ENCODE measurements at places on chromosomes 2 and 18.

DNA sequence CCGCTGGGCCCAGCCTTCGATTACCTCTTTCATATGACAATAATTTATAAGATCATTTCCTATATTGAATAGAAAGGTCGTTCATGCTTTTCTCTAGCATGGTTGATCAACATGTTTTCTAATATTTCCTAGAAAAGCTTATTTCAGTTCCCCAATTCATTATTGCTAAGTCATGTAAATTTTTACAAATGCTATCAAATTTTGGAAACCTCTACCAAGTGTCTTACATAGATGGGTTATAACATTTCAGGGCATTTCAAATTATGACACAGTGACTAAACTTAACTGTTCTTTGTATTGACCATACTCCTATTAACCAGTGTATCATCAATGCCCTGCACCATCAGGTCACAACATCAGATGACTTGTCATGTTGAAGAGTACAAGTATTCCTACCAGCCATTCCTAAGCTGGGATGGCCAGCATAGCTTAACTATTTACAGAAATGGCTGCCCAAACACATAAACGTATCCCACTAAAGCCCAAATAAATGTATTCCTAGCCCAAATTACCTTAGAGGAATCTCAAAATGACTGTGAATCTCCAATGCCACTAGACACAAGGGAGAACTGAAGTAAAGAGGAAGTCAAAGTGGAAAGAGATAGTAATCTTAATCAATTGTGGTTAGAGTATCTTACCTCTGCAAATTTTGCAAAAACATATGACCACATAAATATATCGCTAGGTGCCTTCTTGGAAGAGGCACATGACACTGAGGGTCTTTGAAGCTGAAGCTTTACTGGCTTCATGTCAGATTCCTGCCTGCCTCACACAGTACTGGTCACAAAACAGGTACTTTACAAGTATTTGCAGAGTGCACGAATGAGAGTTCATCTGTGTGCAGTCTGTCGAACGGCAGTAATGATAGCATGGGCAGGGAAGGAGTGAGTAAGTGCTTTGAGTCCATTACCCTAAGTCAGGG is 87.3 kb upstream of the TLK1 start:
- DNase-seq, result no peak

GRCh38 chr2:142937347-142937746 is 59.9 kb downstream of the KYNU start:
- no peak for DNase-seq

- DNase-seq, result no peak
Observed at GRCh38 chr2:117704818-117705217, 109.7 kb upstream of the DDX18 start.

DNA sequence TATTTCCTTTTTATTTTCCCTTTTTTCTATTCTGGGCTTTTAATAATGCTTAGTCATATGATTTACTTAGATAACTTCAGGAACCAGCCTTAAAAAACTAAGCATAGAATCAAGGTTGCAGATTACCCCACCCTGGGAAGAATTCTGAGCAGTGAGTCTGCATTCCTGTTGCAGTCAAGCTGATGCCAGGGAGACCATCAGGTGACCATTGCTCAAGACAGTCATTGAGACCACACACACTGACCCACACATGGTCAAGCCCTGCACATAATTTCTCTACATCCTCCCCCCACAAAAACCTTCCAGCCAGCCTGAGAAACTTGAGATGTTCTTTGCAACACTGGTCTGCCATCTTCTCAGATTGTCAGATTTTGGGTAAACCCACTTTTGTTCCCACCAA is 83.9 kb downstream of the SH3YL1 start:
- no peak for DNase-seq

DNA sequence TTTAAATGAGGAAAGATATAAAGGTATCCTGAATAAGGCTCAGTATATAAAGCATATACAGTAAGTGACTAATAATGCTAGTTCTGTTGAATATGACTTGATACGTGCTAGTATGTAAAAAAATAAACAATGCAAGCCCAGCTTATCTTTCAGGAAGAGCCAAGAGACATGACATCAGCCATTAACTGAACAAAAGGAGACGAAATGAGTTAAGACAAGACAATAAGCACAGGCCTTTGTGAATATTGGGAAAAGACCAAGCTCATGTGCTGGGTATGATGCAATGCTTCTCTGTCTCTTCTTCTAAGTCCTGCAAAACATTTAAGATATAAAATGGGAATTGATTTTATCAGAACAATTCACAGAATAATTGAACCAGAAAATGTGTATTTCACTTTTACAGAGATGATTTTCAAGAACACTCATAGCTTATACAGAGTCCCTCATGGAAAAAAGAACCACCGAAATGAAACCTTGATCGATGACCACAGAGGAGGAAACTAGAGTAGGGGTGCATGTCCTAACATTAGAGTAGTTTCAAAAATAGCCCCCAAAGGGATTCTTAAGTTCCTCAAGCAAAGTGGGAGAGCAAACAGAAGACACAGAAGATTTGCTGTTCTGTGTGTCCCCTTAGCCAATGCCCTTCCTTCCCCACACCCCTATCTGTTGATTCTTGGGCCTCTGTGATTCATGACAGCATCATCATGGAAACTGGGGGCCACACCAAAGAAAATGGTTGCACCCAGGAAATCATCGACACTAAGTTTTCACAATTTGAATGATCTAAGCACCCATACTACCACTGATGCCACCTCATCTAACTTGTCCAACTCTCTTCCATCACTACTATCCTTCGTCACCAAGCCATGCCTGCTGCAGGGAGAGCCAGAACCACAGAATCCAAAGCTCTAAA is 68.0 kb upstream of the CRIM1 start:
- no peak for DNase-seq

DNA sequence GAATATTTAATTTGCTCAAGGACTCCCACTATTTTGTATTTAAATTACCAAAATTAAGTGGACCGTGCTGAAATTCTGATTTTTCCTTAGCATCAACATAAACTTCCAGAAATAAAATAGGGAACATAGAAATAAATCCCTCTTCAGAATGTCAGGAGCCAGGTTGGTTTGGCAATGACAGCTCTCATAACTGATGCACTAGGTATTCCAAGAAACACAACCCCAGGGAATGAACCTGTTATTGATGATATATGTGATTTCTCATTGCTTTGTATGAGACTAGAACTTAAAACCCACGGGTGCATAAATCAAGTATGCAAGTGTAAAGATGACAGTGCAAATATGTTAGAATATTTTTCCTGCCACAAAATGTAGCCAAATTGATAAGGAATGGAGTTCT is 12.8 kb downstream of the SLC5A7 start:
- no peak for DNase-seq

DNA sequence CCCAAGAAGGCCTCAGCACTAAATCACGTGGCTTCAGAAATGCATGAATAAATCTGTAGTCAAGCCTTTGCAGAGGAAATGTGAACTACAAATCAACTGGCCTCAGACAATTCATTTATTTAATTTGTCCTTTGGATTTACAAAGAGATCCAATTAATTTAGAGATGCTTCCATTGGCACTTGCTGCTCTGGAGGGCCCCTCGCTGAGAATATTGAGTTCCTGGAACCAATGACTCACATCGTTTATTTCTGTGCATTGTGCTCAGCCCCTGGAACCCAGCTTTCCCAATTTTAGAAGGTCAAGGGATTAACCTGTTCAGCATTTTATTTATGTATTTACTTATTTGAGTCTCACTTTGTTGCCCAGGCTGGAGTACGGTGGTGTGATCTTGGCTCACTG is 47.2 kb upstream of the MGAT4A start:
- DNase-seq, result no peak
